Natural killer cell treated with Interleukin-12 subunit alpha and Interleukin-12 subunit beta and Interleukin-15 and Interleukin-18, amount 100 ng/mL, for 72 hours (primary cell): ENCODE measurements at places on chromosomes 12 and 14. TPM values are rescaled to one million over a fixed set of nuclear protein-coding genes. Genes with fewer than 3 reads are reported as not detected.

GRCh38 chr12:82838131-82838551 is 151.4 kb downstream of the TMTC2 start:
- H3K27ac ChIP-seq: no peak overlapping the region
- no peaks in the 10 kb centered on the region for H3K27me3 ChIP-seq
- H3K4me3 ChIP-seq: no peak overlapping the region
- H3K36me3 ChIP-seq: no peaks in the 10 kb centered on the region
- DNase-seq: no peak

DNA sequence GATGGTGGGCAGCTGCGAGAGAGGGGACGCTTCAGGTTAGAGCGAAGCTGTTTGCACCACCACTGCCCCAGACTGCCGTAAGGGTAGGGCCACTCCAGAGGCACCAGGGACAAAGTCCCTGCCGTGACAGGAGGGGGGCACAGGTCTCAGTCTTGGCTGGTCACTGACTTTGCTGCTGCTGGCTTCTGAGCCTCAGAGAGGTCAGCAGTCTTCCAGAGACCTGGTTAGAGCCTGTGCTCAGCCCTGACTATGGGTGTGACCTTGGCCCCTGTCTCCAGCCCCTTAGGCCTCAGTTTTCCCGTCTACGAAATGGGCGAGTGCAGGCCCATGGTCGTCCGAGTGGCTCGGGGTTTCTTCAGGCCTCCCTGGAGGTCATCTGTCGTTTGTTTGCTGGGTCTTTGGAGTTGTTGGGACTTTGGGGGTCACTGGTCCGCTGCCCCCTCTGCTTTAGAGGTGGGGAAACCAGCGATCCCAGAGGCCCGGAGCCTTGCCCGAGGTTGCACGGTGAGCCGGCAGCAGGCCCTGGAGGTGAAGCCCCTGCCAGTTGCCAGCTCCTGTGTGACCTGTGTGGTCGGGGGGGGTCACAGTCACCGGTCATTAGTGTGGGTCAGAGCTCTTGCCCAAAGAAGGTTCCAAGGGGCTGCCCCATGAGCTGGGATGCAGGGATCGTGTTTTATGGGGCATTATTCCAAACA is 15.3 kb downstream of the MEG3 start:
- H3K27ac ChIP-seq: no peak overlapping the region
- H3K4me3 ChIP-seq: no peak overlapping the region
- no peak for DNase-seq

The E2F7 gene
- 15.0 TPM for total RNA-seq

DNA sequence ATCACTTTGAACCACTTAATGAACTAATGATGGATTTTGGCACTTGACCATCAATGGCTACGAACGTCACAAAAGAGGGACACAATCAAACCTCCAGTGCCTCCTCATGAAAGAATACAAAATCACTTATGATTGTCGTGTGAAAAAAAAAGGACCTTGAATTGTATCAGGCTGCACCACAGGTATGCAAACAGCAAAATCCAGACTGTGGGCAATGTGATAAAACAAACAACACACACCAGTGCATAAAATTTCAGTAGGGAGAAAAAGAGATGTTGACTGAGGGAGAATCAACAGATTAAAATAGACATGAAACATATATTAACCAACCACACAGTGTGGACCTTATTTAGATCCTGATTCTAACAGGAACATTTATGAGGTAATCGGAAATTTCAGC is 2.6 kb downstream of the TSPAN8 start:
- no peaks in the 10 kb centered on the region for H3K4me1 ChIP-seq
- H3K4me3 ChIP-seq: no peak overlapping the region
- H3K27ac ChIP-seq: no peak overlapping the region
- H3K36me3 ChIP-seq: peaks cover 4% of the 10 kb centered on the region
- H3K27me3 ChIP-seq: no peaks in the 10 kb centered on the region
- no peak for DNase-seq

DNA sequence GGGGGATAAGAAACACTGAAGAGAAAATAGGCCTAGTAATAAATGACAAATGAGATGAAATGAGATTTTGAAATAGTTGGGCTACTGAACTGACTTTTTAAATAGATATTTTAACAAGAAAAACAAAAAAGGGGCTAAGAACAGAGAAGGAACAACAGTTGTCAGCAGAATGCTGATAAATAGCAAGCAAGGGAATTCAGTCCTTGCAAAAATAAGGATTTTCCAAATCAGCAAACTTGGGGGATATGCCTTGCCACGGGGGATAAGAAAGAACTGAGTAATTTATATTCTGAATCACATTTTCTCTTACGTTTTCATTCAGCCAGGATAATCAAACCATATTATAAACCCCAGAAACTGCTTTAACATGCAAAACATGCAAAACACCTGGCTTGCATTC is 12.9 kb upstream of the CCDC196 start:
- no peak overlapping the region for H3K4me3 ChIP-seq
- H3K36me3 ChIP-seq: peaks cover 4% of the 10 kb centered on the region
- H3K4me1 ChIP-seq: no peaks in the 10 kb centered on the region
- H3K27me3 ChIP-seq: no peaks in the 10 kb centered on the region

DNA sequence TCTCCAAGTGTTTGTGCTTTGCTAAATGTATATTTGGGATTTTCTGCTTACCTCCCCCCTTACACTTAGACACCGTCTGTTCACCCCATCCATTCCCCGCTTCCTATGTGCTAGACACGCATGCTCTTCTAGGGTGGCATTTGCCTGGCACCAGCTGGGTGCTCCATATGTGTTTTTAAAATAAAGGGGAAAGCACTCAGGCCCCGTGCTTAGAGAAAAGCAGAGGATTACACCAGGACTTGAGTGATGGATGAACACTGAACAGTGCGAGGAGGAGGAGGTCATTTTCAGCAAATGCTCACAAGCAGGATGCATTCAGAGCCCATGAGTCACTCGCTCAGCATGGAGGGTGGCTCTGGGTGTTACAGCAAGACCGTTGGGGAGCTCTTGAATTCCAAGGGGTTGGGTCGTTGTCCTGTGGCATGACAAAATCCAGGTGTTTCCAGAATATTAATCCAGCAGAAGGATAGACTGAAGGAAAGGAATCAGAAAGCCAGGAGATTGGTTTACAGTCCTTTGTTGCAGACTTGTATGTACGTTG is 2.9 kb upstream of the BDKRB1 start:
- H3K27ac ChIP-seq: no peak overlapping the region
- DNase-seq: peak; percentile 38
- H3K36me3 ChIP-seq: no peaks in the 10 kb centered on the region
- peaks cover 32% of the 10 kb centered on the region for H3K27me3 ChIP-seq
- no peak overlapping the region for H3K4me3 ChIP-seq

GRCh38 chr14:55430024-55430690 is 10.3 kb downstream of the TBPL2 start:
- H3K4me1 ChIP-seq: peaks cover 5% of the 10 kb centered on the region
- H3K27ac ChIP-seq: no peak overlapping the region
- no peak for DNase-seq
- no peaks in the 10 kb centered on the region for H3K36me3 ChIP-seq

GRCh38 chr12:2853626-2854025 is 3.2 kb downstream of the TEX52 start:
- DNase-seq: no peak
- no peak overlapping the region for H3K4me3 ChIP-seq
- no peak overlapping the region for H3K27ac ChIP-seq
- H3K27me3 ChIP-seq: no peaks in the 10 kb centered on the region
- no peaks in the 10 kb centered on the region for H3K4me1 ChIP-seq

GRCh38 chr12:84891106-84891838 is 21.3 kb downstream of the SLC6A15 start:
- H3K36me3 ChIP-seq: no peaks in the 10 kb centered on the region
- no peaks in the 10 kb centered on the region for H3K4me1 ChIP-seq
- DNase-seq: no peak
- H3K27me3 ChIP-seq: no peaks in the 10 kb centered on the region
- no peak overlapping the region for H3K27ac ChIP-seq
- H3K4me3 ChIP-seq: no peak overlapping the region

DNA sequence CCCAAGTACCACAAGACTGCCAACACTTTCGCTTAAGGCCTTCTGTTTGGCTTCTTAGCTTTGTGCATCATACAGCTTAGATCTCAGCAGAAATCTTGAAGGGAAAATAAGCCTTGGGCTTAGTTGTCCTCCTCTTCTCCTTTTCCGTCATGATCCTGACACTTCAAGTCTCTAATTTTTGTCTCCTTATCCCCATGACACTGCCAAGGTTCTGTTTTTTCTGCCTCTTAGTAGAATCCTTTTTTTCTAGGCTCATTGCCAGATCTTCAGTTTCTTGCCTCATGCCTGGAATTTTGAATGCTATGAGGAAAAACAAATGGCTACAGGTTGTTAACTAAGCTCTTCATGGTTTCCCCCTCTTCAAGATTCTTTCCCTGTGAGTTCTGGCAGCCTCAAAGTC is 450.4 kb downstream of the LRFN5 start:
- no peak for DNase-seq
- no peaks in the 10 kb centered on the region for H3K4me1 ChIP-seq
- no peak overlapping the region for H3K4me3 ChIP-seq
- no peaks in the 10 kb centered on the region for H3K27me3 ChIP-seq
- H3K36me3 ChIP-seq: no peaks in the 10 kb centered on the region

DNA sequence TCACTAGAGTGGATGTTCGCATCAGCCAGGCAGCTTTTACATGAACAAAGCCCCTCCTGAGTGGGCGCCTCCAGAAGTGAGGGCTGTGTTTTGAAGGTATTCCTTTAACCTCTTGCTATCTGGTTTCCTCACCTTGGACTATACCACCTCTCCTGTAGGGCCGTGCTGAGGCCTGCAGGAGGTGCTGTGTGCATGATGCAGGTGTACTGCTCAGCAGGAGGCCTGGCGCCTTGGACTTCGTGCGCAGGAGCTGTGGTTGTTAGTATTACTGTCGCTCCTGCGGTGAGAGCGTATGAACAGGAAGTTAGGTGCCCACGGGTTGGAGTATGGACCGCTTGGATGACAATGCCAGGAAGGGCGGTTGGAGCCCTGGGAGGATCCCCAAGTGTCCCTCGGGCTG is 130.7 kb downstream of the TSPAN9 start:
- H3K4me3 ChIP-seq: no peak overlapping the region
- H3K27ac ChIP-seq: no peak overlapping the region

GRCh38 chr12:130945786-130946492 is 7.8 kb upstream of the ADGRD1 start:
- peaks cover 20% of the 10 kb centered on the region for H3K27me3 ChIP-seq
- DNase-seq: no peak
- H3K36me3 ChIP-seq: peaks cover 8% of the 10 kb centered on the region
- no peaks in the 10 kb centered on the region for H3K4me1 ChIP-seq

DNA sequence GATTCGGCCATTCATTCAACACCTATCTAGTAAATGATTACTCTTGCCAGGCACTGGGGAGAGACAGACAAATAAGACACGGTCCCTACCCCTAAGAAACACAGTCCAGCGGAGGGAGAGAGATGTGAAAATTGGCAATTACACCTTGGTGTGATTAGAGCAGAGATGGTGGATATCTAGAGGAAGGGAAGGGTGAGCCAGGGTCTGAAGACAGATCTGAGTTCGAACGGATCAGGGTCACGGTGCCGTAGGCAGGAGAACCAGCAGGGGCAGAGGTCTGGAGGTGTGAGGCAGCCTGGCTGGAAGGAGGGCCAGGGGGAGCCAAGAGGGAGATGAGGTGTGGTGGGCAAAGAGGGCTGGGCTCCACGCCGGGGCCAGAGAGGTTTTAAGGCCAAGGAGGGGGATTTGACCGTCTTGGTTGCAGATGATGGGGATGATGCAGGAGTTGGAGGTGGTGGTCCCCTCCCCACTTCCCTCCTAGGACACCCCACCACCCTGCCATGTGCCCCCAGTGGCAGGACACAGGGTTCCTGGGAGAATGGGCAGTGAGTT is 27.1 kb downstream of the FAM222A start:
- H3K4me3 ChIP-seq: no peak overlapping the region
- H3K27ac ChIP-seq: no peak overlapping the region
- no peaks in the 10 kb centered on the region for H3K27me3 ChIP-seq
- no peaks in the 10 kb centered on the region for H3K36me3 ChIP-seq
- H3K4me1 ChIP-seq: no peaks in the 10 kb centered on the region

GRCh38 chr12:70451528-70451927 is 85.4 kb downstream of the KCNMB4 start:
- DNase-seq: no peak
- peaks cover 3% of the 10 kb centered on the region for H3K27me3 ChIP-seq
- no peak overlapping the region for H3K27ac ChIP-seq
- peaks cover 5% of the 10 kb centered on the region for H3K36me3 ChIP-seq

DNA sequence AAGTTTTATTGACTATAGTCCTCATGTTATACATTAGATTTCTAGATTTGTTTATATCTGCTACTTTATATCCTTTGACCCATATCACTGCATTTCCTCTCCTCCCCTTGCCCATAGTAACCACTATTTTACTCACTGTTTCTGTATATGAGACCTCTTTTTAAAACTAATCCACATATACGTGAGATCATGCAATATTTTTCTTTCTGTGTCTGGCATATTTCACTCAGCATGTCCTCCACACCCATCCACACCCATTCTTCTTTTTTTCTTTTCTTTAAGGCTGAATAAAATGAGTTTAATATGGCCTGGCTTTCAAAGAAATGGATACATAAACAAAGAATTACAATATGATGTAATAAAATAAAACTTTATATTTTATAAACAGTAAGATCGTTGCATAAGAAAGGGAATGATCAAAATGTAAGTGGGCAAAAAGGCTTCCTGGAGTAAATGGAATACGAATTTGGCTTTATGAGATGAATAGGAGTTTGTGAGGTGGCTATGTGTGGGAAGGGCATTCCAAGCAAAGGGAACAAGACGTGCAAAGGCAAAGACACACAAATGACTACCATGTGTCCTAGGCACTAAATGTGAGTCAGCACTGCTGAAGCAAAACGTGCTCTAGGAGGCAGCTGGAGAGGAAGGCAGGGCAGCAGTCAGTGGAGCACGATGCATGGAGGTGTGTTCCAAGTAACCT is 53.2 kb upstream of the HIF1A start:
- no peaks in the 10 kb centered on the region for H3K27me3 ChIP-seq
- DNase-seq: no peak
- peaks cover 33% of the 10 kb centered on the region for H3K4me1 ChIP-seq
- H3K27ac ChIP-seq: no peak overlapping the region

The HOXC10 gene
- total RNA-seq: not detected
